ENCODE measurements at places on chromosomes 2 and 18. TPM values are rescaled to one million over a fixed set of nuclear protein-coding genes. Genes with fewer than 3 reads are reported as not detected.
A peak's percentile ranks its signal among the peaks of the same experiment; 100 is the strongest.

The TMEM198 gene
- total RNA-seq: 10.7 TPM

The CCT7 gene
- 249 TPM for total RNA-seq

The SMYD1 gene
- not detected for total RNA-seq

The LAMA3 gene
- total RNA-seq: 8.0 TPM

GRCh38 chr18:48430150-48430549 lies 21.0 kb upstream of the ZBTB7C start:
- DNase-seq: no peak

DNA sequence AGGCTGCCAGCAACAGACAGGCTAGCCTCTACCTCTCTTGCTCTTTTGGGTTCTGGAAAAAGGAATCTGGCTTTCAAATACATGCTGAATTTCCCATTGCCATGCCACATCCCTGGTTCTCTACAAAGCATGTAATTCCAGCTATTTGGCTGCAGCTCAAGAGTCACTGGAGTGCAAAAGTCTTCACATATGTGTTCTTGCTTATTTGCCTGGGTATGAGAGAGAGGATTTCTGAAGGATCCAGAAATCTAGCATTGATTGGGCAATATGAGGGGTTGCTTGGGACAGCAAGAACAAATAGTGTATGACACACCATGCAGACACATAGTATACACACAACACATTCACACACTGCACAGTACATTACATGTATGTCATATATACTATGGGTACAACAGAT lies 30.7 kb upstream of the LGALSL start:
- DNase-seq: no peak

GRCh38 chr2:27053776-27054175 lies 2.3 kb downstream of the AGBL5 start:
- no peak for DNase-seq

DNA sequence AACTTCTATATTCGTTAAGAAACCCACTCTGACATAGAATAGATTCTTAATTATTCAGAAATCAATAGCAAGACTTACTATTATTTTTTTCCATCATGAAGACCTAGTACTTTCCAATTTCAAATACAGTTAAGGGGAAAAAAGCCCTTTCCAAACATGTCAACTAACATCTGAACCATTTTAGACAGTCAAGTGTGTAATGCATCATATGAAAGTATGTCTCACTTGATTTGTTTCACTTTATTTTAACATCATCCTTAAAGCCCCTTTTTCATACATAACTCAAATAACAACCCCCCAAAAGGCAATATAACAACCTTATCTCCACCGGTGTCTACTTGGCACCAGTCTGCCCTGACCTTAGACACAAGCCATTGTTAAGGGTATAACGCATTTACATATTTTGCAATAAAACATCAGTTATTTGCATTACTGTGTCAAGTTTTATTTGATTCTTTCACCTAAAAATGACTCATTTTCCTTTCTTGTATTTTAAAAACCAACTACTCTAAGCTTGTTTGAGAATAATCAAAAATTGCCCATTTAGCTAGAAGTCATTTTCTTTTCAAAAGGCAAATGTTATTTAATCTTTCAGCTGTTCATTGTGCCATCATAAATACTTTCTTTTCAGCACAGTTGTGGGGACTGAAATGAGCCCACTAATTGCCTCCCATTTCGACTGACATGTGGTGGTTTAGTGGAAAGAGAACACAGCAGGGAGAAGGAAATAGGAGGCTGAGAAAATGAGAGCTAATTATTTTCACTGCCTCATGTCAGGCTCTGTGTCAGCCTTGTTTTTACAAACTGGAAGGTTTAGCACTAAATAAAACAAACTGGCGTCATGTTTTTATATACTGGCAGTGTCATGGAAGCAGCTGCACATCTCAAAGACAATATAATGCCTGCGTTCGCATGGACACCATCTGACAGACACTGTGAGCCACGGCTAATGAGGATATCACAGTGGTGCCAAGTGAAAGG lies 104.7 kb upstream of the CDCA7 start:
- DNase-seq: no peak

DNA sequence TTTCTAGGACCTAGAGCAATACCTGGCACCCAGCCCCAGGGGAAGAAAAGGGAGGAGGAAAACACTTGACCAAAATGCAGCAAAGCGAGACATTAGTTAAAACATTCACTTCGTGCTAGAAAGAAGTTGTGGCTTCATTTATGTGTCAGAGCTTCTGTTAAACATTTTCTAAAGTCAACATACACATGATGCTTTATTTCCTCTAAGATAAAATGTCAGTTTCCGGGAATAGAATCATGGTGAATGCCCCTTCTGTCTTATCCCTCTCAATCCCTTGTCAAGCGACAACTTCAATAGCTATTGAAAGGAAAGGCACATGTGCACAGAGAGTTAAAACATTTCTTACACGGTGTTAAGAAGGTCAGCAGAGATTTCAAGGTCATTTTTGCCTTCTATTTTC lies 404.6 kb upstream of the CWC22 start:
- no peak for DNase-seq

GRCh38 chr18:48785091-48785614 lies 165.6 kb downstream of the SMAD7 start:
- peak; percentile 29 for DNase-seq

GRCh38 chr2:118851650-118852049 lies 4.2 kb upstream of the EN1 start:
- DNase-seq: no peak

GRCh38 chr2:12087671-12088380 lies 341.4 kb downstream of the LPIN1 start:
- DNase-seq: no peak

Measured in ovary (tissue), 10 donors.